ENCODE measurements at places on chromosomes 11 and 22.

DNA sequence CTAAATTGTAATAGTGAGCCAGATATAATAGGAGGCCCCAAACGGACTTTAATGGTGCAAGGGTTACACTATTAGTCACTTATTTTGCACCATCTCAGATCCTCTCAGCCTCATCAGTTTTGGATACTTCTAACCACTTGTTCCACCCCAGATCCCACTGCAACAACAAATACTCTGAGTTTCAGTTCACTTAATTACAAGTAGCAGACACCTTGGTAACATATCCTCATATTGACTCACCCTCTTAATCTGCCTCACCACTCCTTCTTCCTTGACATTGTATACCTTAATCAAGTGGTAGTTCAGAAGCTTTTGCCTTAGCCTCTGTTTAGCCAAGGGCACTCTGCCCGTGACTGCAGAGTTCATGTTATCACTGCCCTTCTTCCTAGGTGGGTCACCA lies 256.1 kb upstream of the UBASH3B start:
- no peak for DNase-seq

GRCh38 chr11:75574698-75575602 lies 12.9 kb downstream of the SERPINH1 start:
- DNase-seq, result no peak

- peak; percentile 54 for DNase-seq
These were observed 33.0 kb downstream of the PTPRJ start for GRCh38 chr11:48013269-48013901.

DNA sequence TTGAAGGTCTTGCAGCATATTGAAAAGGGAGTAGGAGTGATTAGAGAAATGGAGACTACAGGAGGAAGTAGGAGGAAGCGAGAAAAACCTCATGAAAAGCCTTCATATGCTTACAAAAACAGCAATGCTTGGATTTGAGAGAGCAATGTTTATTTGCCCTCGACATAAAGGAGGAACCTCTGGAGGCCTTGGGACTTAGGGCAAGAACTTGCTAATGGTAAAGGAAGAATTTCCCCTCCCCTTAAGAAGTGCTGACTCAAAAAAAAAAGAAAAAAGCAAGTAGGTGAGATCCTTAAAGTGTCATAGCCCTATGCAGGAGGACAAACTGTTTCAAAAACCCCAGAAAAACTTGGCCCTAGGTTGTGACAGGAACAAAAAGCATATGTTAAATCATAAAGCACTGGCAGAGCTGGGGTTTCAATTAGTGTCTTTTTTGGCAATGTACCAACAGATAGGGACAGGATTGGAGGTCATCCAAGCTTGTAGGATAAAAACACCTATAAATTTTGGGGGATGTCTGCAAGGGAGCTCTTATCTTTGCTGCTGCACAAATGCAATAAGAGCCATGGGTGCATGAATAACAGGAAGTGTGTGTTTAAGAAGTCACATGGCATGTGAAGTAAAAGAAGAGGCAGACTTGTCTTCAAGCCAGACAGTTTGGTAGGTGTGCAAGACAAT lies 4.9 kb downstream of the GLYAT start:
- DNase-seq, result no peak

GRCh38 chr11:115067471-115067870 lies 389.1 kb downstream of the NXPE2 start:
- DNase-seq, result no peak

Measured in stimulated activated CD4-positive, alpha-beta T cell treated with anti-CD3 and anti-CD28 coated beads, Interleukin-2, amount 100 ng/mL, for 24 hours (primary cell).